Renal pelvis (tissue), 12 donors: ENCODE measurements at places on chromosomes 3 and 15.

DNA sequence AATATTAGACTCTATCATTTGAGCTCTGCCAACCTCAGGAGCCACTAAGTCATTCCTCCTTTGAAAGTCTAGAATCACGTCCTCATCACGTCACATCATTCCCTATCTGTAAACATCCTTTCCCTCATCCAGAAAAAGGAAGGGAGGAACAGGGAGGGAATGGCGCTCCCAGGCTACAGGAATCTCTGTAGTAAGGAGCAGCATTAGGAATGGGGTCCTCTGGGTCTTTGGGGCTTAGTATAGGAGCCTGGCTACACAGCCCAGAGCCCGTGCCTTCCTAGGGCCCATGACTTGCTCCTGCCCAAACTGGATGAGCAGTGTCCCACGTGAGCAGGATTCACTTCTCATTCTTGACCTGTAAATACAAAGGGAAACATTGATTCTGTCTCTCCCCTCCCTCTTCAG is 1.6 kb downstream of the TAGLN3 start:
- DNase-seq: no peak

- no peak for DNase-seq
These were observed 240.5 kb upstream of the UBE2E1 start for GRCh38 chr3:23565041-23565775.

- DNase-seq: peak; percentile 73
These were observed at the start of gene DUSP7 for GRCh38 chr3:52056521-52056967. Gene DUSP7 (minus strand): TSS chr3:52056571. CDS start chr3:52056366, 205 bp downstream.

DNA sequence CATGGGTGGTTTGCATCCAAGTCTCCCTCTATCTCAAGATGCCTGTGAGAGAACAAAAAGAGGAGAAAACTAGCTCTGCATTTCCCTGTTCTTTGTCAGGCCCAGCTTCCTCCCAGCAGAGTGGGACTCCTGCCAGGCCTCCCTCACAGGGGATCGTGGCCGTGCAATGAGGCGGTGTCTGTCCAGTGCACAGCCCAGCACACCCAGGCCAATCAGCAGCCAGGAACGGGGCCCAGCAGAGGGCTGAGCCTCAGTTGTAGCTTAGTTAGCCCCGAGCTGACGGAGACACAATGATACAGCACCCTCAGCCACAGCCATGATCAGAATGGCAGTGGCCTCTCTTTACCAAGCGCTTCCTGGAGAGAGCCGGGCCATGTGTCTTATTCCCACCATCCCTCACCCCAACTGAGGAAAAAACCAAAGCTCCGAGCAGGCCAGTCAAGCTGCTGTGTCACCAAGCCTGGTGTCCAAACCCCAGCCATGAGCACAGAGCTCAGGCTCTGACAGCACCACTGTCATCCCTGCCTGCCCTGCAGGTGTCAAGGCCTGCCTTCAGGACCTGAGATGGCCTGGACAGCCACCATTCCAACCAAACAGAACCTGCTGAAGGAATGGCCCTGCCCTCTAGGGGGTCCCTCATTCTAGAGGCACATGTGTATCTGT is 71.1 kb downstream of the DNAJB8 start:
- peak; percentile 38 for DNase-seq

GRCh38 chr3:146100825-146101444 is 60.0 kb downstream of the PLOD2 start:
- DNase-seq: no peak

DNA sequence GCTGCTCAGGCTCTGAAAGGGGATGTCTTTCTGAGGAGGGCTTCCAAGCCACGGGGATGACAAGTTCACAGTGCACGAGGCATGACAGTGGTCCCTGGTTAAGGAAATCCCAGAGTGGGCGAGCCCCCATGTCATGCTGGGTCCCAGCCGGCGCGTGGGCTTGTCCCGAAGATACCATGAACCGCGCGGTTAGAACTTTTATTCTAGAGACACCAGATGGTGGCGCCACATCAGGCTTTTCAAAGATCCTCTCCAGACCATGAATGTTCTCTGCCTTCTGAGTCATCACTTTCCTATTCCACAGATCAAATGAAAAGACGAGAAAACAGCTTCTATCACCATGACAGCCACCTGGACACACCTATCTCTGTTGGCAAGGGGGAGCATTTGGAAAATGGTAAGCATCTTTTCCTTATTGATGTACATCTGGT is 227.8 kb upstream of the LYSMD4 start:
- no peak for DNase-seq

- DNase-seq: no peak
These were observed 23.5 kb upstream of the SPATA12 start for GRCh38 chr3:57036952-57037351.

GRCh38 chr3:105511031-105511430 is 144.3 kb downstream of the ALCAM start:
- no peak for DNase-seq

- peak; percentile 52 for DNase-seq
These were observed 61.2 kb upstream of the LRTM1 start for GRCh38 chr3:54988838-54989630.

- no peak for DNase-seq
These were observed 144.1 kb downstream of the LRRK1 start for GRCh38 chr15:101063212-101063611.

GRCh38 chr3:43640681-43641080 is 18.9 kb upstream of the ANO10 start:
- DNase-seq: no peak

- DNase-seq: no peak
These were observed 396.6 kb downstream of the NAALADL2 start for GRCh38 chr3:175255698-175256097.

GRCh38 chr3:160695915-160696327 is 19.0 kb downstream of the ARL14 start:
- DNase-seq: no peak

DNA sequence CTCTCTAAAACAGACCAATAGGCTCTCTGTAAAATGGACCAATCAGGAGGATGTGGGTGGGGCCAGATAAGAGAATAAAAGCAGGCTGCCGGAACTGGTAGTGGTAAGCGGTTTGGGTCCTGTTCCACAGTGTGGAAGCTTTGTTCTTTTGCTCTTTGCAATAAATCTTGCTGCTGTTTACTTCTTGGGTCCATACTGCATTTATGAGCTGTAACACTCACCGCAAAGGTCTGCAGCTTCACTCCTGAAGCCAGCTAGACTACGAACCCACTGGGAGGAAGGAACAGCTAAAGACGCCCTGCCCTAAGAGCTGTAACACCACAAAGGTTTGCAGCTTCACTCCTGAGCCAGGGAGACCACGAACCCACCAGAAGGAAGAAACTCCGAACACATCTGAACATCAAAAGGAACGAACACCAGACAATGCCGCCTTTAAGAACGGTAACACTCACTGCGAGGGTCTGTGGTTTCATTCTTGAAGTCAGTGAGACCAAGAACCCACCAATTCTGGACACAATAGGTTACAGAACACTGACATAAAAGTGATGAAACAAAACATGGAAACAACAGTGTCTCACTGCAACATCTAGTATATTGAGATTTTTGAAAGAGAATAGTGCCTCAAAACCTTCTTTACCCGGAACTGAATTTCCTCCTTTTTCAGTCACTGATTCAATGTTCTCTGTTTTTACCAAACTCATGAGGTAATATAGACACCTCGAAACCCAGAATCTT is 28.8 kb upstream of the PLSCR2 start:
- DNase-seq: no peak

- no peak for DNase-seq
These were observed 42.0 kb upstream of the SKOR1 start for GRCh38 chr15:67783303-67783702.

- DNase-seq: peak; percentile 64
These were observed 40.8 kb downstream of the EOMES start for GRCh38 chr3:27681249-27681748.

DNA sequence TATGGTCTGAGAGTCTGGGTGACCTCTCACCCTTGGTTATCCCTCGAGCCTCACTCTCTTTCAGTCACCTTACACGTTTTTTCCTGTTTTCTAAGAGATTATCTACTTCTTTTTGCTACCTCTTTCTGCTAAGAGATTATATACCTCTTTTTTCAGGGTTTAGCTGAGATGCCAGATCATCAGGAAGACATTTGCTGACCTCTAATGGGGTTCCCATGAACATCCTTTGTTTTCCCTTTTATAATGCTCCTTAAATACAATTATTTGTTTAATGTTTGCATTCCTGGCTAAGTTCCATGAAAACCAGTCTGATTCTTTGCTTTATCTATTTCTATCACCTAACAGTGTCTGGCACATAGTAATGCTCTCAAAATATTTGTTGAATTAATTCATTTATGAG is 39.6 kb downstream of the LEKR1 start:
- no peak for DNase-seq

GRCh38 chr3:5122741-5123706 is 932 bp downstream of the ARL8B start:
- DNase-seq: peak; percentile 42

GRCh38 chr15:42100021-42100800 is 5.8 kb upstream of the PLA2G4D start:
- no peak for DNase-seq

DNA sequence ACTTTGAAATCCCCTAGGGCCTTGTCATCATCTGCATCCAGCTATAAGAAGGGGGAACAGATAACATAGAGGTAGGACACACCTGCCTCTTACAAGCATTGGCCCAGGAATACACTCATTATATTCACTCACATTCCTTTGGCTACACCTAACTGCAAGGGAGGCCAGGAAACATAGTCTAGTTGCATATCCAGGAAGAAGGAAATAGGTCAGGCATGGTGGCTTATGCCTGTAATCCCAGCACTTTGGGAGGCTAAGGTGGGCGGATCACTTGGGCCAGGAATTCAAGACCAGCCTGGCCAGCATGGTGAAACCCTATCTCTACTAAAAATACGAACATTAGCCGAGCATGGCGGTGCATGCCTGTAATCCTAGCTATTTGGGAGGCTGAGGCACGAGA is 48.8 kb downstream of the GTPBP8 start:
- no peak for DNase-seq

DNA sequence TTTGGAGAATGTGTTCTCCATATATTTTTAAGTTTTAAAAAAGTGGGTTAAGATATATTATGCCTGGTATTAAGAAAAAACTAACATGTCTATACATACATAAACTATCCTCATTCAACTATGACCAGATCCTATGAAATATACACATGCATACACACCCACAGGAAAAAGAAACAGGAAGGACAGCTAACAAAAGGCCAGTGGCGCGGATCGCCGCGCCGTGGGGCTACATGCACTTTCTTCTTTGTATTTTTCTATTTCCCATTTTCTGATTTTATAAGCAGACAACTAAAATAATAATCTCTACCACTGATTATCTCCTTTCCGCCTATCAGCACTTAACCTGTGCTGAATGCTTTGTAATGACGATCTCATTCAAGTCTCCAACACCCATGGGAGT is 160.1 kb downstream of the OR4M2 start:
- no peak for DNase-seq

DNA sequence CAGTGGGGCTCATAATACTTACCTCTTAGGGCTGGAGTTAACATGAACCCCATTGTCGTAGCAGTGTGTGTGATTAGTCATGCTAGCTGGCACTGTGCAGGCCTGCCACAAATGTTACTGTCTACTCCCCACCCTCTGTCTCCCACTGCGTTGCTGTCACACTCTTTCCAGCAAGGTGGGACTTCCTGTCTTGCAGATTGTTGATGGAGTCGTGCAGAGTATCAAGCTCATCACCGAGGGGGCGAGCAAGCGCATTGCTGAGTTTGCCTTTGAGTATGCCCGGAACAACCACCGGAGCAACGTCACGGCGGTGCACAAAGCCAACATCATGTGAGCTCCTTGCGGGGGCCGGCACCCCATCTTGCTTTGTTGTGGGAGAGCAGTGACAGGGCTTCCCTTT is 12.9 kb downstream of the IDH3A start:
- DNase-seq: no peak

DNA sequence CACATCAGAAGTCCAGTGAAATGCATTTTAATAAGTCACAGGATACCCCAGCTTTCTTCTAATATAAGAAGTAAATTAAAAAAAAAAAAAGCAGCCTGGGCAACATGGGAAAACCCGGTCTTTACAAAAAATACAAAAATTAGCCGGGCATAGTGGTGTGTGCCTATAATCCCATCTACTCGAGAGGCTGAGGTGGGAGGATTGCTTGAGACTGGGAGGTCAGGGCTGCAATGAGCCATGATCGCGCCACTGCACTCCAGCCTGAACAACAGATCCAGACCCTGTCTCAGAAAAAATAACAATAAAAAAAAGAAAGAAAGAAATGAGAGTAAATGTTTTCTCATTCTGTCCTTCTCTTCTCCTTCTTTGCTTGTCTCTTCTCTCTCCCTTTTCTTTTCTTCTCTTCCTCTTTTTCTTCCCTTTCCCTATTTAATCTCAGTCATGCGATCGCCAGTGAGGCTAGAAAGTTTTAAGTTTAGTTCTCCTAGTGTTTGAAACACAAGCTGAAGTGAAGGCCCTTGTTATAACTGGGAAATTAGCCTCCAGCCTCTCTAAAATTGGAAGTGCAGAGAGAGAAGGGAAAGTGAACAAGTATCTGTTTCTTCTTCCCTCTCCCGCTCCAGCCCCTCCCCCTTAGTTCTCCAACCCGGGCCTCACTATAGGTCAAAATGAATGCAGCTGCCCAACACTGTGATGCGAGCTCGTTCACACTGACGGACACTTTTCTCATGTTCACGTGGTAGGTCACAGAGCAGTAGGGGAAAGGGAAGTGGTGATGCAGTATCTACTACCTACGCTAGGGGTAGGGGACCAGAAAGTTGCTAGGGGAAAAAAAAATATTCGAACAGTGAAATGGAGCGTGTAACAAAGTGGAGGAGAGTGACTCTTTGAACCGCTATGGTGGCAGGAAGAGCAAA is 23.5 kb upstream of the TSC22D2 start:
- DNase-seq: peak; percentile 77

DNA sequence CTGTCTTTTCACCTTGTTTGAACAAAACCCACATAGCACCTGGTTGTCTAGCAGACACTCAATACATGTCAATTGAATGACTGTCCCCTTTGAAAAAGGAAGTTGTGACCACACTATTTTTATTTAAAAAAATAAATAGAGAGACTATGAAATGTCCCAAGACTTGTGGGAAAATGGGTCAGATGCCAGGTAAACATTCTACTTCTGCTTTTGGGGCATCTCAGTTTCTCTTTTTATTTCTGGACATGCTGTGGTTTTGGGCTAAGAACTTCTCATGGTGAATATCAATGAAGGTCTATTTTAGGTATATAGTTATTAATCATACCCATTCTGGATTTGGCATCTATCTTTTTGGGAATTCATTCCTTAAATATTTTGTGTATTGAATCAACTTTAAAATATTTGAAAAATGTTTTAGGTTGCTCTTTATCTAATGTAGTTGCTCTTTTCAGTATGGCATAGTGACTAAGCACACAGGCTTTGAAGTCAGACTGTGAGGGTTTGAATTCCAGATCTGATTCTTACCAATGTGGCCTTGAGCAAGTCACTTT is 4.4 kb downstream of the TMEM45A start:
- no peak for DNase-seq

GRCh38 chr3:127691489-127691888 is 18.7 kb downstream of the ABTB1 start:
- DNase-seq: no peak

GRCh38 chr15:38028869-38029268 is 94.4 kb downstream of the TMCO5A start:
- DNase-seq: no peak

GRCh38 chr3:69691860-69692259 is 47.4 kb upstream of the MITF start:
- DNase-seq: no peak

GRCh38 chr3:179961071-179961702 is 75.5 kb downstream of the PEX5L start:
- DNase-seq: no peak

GRCh38 chr3:144652573-144652972 is 681.0 kb downstream of the DIPK2A start:
- DNase-seq: no peak
